ENCODE measurements at places on chromosomes 12 and 14. TPM values are rescaled to one million over a fixed set of nuclear protein-coding genes. Genes with fewer than 3 reads are reported as not detected.

Gene ARHGAP5
- 48.9 TPM for total RNA-seq

Gene SLCO1B1
- total RNA-seq = 0.46 TPM

Gene MUCL1
- total RNA-seq = not detected

Gene KERA
- not detected for total RNA-seq

Gene C14orf39
- not detected for total RNA-seq

Gene KRT83
- 6.5 TPM for total RNA-seq

Gene NRL
- 0.92 TPM for total RNA-seq

Gene ANKRD33
- 0.12 TPM for total RNA-seq

Gene TAS2R31
- 0.28 TPM for total RNA-seq

Gene FAM186B
- 0.15 TPM for total RNA-seq

Gene LHX5
- total RNA-seq = not detected

Gene TBX3
- 28.7 TPM for total RNA-seq

Data from A549 treated with CORT108297 at 1 μM for 4 hours (cell line).